Dermis microvascular lymphatic vessel endothelial cell (primary cell): ENCODE measurements at places on chromosomes 4 and X.

GRCh38 chr4:148288448-148288847 is 153.8 kb downstream of the NR3C2 start:
- DNase-seq: no peak

DNA sequence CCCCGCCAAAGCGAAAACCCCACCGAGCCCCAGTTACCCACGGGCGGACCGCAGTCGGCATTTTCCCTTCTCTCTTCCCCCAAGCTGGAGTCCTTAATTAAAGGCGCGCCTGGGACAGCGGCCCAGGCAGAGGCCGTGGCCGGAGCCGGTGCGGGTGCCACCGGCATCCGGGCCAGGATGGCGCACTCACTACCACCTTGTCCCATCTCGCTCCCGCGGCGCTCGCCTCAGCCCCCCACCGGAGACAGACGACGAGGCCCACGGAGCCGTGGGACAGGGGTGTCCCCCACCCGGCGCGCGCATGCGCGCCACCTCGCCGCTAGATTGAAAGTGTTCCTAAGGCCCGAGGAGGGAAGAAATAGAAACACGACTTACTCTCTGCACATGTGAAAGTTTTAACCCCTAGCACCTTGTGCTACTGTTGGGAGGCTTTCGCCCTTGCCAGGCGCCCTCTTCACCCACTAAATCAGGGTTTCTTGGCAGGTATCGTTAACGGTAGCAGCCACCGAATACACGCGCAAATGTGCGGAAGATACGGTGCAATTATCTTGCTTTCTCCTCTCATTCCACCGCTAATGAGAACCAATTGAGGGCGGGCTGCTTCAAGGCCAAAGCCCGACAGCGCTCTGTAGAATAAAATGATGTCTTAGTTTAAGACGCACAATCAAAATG is 64.3 kb upstream of the CCDC160 start:
- DNase-seq: peak; percentile 2

GRCh38 chr4:133711817-133712216 is 489.8 kb downstream of the PABPC4L start:
- no peak for DNase-seq

- DNase-seq: no peak
These were observed 28.2 kb downstream of the HTT-AS start for GRCh38 chr4:3046162-3046561.

DNA sequence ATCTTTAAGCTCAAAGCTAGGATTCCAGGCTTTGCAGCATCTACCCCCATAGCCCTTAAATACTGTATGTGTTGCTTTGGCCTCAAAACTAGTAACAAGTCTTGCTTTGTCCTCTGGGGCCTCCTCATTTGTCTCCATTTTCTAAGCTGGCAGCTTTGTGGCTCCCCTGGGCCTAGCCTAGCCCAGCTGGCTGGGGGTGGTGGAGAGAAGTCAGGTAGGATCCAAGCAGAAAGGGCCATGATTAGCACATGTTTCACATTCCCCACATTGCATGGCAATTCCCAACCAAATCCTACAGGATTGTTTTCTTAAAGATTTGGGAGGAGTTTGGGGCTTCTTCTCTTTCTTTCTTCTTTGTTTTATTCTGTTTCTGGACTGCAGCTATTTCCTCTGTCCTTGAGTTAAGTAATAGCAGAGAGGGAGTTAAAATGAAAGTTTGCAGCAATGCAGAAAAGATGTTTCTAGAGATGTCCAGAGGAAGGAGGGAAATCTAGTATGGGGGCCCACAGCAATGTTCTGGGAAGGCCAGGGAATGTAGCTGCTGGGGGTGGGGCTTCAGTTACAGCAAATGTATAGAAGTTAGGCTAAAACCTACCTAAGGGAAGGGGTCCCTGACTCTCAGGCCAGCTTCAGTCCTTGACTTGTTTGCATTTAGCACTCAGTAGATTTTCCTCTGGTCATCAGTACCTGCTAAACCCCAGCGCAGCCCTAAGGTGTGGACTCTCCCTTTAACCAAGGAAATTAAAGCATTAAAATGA is 92.1 kb downstream of the SHROOM4 start:
- DNase-seq: no peak

DNA sequence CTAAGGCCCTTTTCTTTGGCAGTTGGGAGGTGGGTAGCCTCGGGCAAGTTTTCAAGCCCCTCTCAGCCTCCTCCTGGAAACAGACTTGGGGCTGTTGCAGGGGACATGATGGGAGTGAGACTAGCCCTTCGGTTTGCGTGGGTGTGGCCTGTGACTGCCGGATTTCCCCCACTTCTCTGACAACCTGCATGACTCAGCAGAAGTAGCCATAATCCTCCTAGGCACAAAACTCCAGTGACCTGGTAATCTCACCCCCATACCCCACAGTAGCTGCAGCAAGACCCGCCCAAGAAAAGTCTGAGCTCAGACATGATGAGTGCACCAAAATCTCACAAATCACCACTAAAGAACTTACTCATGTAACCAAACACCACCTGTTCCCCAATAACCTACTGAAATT is 433.7 kb upstream of the AMOT start:
- no peak for DNase-seq

GRCh38 chr4:76407440-76408119 is 13.4 kb downstream of the CCDC158 start:
- DNase-seq: no peak

DNA sequence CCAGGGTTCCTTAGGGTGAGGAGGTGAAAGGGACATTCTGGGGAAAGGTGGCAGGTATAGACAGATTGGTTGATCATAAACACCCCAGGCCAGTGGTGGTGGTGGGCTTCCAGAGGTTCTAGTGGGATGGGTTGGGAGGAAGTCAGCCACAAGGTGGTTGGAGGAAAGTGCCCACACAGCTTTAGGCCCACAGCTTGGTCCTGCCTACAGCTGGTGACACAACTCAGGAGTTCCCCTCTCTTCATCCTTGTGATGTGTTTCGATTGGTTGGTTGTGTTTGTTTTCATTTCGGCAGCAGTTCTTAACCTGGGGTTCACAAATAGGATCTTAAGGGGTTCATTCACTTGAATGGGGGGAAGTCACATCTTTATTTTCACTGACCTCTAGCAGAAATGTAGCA is 157.0 kb downstream of the TMEM164 start:
- no peak for DNase-seq

- no peak for DNase-seq
These were observed 129.5 kb upstream of the GPC4 start for GRCh38 chrX:133544778-133545177.

GRCh38 chrX:149504226-149504914 is 736 bp downstream of the IDS start:
- DNase-seq: peak; percentile 12

DNA sequence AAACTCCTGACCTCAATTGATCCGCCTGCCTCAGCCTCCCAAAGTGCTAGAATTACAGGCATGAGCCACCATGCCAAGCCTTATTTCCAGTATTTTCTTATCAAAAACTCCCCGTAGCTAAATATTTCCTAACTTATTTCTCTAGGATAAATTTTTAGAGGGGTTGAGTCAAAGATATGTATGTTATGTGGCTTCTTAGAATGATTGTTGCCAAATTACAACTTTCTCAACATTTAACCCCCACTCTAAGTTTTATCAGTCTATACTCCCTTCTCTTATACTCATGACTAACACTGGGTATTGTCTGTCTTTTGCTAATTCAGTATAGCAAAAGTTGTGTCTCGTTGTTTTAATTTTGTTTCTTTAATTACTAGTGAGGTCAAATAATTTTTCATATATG is 187.7 kb upstream of the LNX1 start:
- no peak for DNase-seq

DNA sequence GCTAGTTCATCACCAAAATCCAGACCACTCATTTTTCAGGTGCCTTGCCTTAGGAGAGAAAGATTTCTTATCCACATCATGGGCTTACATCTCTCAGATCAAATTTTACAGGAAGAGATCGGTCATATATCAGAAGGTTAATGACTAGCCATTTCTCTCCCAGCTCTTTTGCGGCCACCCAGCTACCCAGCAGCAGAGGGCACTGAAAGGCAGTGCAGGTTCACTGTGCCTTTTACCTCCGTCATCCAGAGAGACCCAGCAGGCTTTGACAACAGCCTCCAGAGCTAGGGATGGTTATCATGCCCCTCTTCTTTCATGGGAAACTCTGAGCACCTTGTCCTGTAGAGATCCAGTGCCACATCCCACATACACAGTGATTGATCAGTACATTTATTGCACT is 384.8 kb downstream of the AFF2 start:
- DNase-seq: no peak

GRCh38 chr4:71559957-71560571 is 221.2 kb downstream of the SLC4A4 start:
- DNase-seq: no peak

- peak; percentile 66 for DNase-seq
These were observed 69.6 kb upstream of the C4orf50 start for GRCh38 chr4:6087669-6088341.

DNA sequence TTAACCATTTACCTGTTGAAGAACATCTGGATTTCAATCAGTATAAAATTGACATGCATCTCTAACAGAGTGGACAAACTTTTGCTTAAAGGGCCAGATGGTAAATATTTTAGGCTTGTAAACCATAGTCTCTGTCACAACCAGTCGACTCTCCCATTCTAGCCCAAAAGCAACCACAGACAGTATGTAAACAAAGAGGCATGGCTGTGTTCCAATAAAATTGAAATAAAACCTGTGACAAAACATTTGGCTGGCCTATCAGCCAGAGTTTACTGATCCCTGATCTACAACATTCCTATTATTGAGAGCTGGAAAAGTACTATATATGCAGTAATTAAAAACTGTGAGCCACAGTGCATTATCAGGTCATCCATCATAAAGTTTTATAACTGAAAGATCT is 3.2 kb downstream of the CENPC start:
- DNase-seq: peak; percentile 11

DNA sequence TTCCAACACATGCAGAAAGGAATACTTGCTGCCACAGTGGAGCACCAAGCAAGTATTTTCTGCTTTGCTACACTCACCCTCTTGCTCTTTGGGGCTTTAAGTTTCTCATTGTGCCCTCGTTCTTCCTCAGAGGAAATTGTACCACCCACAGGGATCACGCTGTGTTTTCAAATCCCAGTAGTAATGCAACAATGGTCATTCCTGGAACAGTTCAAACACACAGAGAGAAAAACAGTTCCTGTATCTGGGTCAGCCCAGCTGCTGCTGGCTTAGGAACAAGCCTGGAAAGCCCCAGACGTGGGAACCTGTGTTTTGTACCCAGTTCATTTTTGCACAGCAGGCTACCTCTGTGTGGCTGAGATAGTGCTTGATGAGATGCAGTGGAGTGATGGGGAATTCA is 907.8 kb downstream of the STPG2 start:
- DNase-seq: no peak

GRCh38 chr4:31949045-31949444 is 1228.9 kb downstream of the PCDH7 start:
- DNase-seq: no peak

- DNase-seq: no peak
These were observed 2062.9 kb downstream of the ARAP2 start for GRCh38 chr4:34181311-34181841.

DNA sequence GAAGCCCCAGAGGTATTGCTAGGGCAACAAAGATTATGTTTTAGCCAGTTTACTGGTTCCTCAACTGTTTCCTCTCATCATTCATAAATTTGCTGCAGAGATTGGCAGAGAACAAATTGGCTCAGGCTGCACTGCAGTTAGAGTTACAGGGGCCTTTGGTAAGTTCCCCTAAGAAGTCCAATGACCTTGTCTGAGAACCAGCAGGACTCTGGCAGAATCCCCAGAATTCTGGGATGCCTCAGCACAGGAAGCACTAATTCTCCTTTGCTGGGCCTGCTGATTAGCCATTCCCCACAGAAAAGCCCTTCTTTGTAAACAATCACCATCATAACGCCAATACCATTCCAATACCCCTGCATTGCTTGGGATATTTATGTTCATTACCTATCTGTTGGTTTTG is 151.3 kb downstream of the USP46 start:
- no peak for DNase-seq

DNA sequence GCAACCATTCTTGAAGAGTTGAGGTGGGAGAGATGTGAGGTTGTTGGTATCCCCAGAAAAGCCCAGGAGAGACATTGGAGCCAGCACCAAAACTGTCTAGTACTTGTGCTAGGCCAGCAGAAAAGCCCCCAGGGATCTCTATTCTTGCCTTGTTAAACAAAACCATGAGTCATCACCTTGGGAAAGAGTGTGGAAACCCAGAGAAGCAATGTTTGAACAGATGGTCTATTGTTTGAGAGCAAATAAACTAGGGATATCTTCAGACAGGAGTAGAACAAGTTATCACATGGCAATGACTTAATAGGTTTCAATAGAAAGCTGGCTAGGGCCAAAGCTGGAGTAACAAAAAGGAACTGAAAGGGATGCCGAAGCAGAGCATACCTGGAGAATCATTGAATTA is 195.7 kb upstream of the CASK start:
- DNase-seq: no peak

DNA sequence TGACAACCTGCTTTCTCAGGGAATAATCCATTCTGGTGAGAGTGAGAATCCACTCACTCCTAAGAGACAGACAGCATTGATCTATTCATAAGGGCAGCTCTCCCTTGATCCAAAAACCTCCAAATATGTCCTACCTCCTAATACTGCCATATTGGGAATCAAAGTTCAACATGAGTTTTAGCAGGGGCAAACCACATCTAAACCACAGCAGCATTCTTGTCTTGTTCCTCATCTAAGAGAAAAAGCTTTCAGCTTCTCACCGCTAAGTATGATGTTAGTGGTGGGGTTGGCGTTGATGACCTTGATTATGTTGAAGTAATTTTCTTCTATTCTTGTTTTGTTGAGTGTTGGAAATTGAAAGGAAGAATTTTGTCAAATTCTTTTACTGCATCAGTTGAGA is 69.6 kb downstream of the SERTM2 start:
- no peak for DNase-seq

GRCh38 chr4:17189401-17189720 is 290.9 kb upstream of the LDB2 start:
- no peak for DNase-seq

DNA sequence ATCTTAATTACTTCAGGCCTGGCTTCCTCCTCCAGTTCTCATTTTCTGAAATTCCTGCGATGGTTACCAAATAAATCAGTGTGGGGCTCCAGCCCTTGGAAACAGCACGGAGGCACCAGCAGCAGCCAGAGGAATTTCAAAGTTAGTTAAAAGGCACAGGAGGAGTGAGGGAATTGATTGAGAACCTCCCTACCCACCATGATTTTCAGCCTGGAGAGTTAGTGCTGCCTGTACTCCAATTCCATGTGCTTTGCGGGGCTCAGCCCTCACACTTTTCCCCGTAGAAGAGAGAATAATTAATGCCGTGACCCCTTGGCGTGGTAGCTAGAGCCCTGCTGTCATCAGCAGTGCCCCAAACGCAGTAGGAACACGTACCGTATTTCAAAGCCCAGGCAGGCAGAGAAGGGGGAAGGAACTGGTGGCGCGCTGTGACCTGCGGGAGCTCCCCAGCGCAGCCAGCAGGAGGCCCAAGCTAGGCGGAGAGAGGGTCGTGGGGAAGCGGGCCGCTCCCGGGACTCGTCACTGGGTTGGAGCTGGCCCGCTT is 84.0 kb upstream of the IGFBP7 start:
- no peak for DNase-seq

GRCh38 chr4:141473952-141474351 is 162.4 kb upstream of the IL15 start:
- no peak for DNase-seq
